Stimulated activated CD4-positive, alpha-beta T cell treated with anti-CD3 and anti-CD28 coated beads, TNF-alpha, amount 100 ng/mL, for 1 hour (primary cell): ENCODE measurements at places on chromosomes 1 and 21.

GRCh38 chr21:15192243-15192642 lies 127.4 kb upstream of the NRIP1 start:
- DNase-seq, result no peak

- DNase-seq, result no peak
These were observed 247.6 kb downstream of the KCNJ6 start for GRCh38 chr21:37668462-37669239.

DNA sequence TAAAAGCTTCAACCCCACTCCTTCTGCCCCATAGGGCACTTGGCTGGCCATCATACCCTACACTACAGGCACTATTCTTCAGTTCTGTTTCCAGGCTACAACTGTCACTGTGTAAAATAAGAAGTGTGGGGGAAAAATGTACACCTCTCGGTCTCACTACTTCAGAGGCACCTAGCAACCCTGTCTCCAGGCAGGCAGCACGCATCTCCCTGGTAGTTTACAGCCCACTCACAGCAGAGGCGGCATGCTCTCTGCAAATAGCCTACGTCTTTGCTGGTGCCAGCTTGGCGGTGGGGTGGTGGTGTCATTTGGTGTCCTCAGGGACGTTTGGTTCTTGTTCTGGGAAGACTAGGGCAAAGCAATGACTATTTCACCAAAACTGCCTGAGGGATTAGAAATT lies 48.2 kb upstream of the BTG3 start:
- DNase-seq, result no peak

DNA sequence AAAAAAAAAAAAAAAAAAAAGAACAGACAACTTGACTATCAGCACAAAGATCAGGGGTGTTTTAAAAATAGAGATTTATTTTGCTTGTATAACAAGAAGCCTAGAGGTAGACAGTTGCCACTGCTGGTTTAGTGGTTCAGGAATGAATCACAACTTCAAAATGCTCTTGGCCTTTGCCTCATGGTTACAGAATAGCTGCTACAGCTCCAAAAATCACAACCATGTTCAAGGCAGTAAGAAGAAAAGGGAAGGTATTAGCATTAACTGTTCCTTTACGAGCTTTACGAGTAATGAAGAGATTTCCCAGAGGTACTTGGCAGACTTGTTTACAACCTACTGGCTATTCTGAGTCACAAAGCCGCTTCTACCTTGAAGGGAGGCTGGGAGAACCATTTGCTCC lies 52.5 kb upstream of the PPM1J start:
- no peak for DNase-seq

GRCh38 chr1:183685112-183685713 lies 32.1 kb upstream of the APOBEC4 start:
- DNase-seq, result no peak

DNA sequence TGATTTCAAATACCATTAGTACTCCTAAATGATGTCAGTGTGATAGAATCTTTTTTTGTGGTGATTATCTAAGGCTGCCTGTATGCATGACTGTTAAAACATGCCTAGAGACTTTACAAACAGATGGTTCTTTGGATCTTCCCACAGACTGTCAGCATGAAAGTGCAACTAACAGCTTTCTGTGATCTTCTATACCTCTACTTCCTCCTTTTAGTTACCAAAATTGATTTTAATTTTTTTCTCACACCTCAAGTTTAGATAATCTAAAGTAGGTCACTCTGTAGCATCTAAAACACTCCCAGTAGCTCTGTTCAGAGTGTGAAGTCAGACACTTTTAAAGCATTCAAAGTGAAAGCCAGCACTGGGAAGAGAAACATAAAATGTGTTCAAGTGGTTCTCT lies 534.5 kb downstream of the PTPRC start:
- no peak for DNase-seq

DNA sequence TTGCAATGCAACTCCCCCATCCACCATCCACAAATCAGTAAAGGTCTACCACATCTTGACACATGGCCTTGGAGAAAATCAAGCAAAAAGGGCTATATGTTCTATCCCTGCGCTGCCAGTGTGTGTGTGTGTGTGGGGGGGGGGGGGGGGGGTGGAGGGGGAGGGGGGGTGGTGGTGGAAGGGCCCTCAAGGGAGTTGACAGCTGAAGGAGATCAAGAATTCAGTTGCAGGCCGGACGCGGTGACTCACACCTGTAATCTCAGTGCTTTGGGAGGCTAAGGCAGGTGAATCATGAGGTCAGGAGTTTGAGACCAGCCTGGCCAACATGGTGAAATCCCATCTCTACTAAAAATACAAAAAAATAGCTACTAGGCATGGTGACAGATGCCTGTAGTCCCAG lies 37.6 kb upstream of the CLIC4 start:
- no peak for DNase-seq

DNA sequence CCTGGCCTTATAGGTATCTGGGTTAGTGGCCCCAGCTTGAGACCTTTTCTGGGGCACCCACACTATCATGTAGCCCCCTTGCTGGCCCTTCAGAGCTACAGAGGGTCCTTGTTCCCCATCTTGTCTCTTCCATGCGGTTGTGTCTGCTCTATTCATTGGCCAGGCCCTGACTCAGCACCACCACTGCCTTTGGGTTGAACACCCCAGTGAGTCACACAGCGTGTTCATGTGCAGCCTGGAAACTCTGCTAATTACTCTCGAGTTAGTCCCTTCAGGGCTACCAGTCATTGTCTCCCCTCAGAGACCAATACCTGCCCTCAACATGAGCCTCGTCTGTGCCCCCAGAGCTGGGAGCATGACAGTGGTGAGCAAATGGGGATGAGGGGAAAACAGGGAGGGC lies 28.2 kb upstream of the IKBKE start:
- DNase-seq, result no peak

GRCh38 chr1:95004013-95004412 lies 68.7 kb downstream of the ALG14 start:
- no peak for DNase-seq

DNA sequence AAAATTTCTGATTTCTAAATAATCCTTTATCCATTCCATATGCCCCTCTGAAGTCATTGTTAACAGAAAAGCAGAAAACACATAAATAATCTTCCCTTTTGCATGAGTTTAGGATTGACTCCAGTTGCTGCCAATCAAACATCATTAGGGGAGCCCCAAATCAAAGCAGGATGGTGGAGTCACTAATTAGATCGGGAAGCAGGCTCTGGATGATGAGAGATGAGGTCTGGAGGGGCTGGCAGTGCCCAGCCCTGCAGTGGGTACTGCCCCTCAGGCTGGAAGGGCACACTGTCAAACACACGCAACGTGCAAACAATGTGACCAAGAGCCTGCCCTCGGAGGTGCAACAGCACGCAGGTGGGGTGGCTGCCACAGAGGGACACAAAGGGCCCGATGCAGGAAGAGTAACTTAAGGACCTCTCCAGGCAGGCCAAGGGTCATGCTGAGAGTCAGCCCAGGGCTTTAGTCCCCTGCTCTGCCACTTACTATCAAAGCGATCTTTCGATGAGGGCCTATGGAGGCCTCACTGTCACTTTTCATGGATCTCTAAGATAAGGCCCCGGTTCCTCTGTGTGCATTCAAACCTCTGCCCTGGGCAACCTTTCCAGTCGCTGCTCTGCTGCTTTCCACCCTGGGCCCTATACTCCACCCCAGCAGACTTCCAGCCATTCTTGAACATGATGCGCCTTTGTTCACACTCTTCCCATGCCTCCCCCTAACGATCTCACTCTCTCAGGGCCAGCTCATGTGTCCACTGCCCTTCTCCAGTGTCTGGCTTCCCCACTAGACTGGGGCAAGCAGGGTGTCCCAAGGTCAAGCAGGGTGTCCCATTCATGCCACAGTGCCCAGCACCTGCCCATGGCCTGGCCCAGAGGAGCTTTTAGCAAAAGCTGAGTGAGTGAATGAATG lies 98.9 kb downstream of the DMRTB1 start:
- no peak for DNase-seq

- DNase-seq, result no peak
These were observed 11.6 kb downstream of the IVNS1ABP start for GRCh38 chr1:185305419-185305818.

GRCh38 chr1:10108948-10109708 lies 76.4 kb downstream of the UBE4B start:
- DNase-seq, result no peak

- DNase-seq, result no peak
These were observed 169.0 kb downstream of the LBR start for GRCh38 chr1:225258811-225259210.

GRCh38 chr1:244054924-244055263 lies 3.8 kb downstream of the ZBTB18 start:
- DNase-seq, result no peak

GRCh38 chr1:245388687-245389086 lies 233.9 kb downstream of the KIF26B start:
- no peak for DNase-seq

- no peak for DNase-seq
These were observed 3.6 kb upstream of the PRRX1 start for GRCh38 chr1:170660281-170660713.

GRCh38 chr1:175376194-175376593 lies 183.6 kb upstream of the KIAA0040 start:
- DNase-seq, result no peak

DNA sequence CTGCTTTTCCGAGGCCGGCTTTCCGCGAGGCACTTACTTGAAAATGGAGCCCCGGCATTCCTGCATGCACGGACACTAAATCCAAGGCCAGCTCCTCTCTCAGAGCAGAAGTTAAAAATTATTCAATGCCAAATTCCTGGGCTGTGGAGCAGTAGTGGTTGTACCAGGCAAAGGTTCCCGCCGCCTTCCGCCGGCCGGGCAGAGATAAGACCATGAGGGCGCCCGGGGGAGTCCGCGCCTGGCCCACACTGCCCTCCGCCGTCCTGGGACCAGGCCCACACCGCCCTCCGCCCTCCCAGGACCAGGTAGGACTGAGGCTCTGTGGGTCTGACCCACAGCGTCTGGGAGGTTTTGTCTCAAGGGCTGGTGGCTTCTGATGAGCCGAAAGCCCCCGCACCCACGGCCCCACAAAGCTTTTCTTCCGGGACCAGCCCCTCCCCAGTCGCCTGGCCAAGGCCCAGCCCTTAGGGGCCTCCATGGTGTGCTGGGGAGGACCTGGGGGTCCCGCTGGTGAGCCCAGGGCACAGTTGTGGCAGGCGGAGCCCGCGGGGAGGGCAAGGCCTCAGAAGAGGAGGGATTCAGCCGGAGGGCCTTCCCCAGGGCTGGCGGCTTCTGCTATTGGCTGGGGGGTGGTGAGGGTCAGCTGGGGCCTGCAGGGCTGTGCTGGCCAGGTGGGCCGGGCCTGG lies 12.7 kb upstream of the C1orf159 start:
- no peak for DNase-seq

- no peak for DNase-seq
These were observed 61.2 kb upstream of the DPH5 start for GRCh38 chr1:101086783-101087182.

- no peak for DNase-seq
These were observed 15.3 kb upstream of the SKI start for GRCh38 chr1:2212532-2213491.

DNA sequence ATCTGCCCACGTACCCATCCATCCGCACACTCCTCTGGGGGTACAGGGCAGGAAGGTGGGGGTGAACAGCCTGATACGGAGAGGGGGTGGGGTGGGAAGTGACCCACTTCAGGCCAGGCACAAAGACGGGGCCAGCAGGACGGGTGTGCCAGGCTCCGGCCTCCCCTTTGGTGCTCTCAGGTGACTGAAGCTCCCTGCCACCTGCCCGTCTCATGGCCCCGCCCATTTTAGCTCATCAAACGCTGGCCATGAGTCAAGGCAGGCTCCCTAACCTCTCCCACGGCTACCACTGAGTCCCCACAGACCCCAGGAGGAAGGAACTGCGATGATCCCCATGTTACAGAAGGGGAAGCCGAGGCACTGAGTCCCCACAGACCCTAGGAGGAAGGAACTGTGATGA lies 109.6 kb downstream of the CRYAA start:
- no peak for DNase-seq

DNA sequence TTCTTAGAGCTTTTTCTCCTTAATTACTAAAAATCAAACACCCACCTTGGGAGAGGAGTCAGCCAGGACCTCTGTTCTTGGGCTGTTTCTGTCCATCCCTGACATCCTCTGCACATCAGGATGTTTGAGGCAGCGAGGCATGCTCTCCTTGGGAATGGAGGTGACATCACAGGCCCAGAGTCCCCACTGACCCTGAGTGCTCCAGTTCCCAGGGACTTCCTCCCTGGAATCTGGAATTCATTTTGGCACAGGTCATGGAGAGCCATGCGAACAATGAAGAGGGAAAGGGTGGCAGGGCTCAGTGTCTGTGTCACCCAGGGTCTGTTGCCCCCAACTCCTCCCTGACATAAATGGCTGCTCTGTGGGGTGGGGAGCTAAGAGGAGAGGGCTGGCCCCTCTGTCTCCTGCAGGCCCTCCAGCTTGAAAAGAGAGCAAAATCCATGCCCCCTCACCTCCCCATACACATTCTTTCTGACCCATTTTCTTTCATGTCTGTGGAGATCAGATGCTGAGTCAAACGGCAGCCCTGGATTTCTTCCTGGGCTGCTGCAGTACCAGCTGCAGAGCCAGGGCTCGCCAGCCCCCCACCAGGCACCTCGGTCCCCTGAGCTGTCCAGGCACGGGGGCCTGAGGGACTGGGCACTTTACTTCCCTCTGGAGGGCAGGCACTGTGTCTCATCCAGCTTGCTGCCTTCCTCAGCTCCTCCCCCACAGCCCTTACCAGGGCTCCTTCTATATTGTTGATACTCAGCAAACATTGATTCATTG lies 102.0 kb downstream of the NMNAT2 start:
- DNase-seq, result no peak

GRCh38 chr1:89364954-89365550 lies 1.2 kb downstream of the GBP6 start:
- no peak for DNase-seq

DNA sequence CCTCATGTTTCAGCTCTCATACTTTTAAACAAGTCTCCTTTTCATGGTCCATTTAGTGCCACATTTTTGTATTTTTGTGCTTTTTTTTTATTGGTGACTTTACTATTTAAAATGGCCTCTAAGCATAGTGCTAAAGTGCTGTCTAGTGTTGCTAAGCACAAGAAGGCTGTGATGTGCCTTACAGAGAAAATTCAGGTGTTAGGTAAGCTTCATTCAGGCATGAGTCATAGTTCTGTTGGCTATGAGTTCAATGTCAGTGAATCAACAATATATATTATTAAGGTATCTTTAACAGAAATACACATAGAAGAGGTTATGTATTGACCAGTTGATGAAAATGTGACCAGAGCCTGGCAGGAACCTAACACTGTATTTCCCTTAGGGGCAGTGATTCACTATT lies 12.8 kb upstream of the FUBP1 start:
- no peak for DNase-seq

DNA sequence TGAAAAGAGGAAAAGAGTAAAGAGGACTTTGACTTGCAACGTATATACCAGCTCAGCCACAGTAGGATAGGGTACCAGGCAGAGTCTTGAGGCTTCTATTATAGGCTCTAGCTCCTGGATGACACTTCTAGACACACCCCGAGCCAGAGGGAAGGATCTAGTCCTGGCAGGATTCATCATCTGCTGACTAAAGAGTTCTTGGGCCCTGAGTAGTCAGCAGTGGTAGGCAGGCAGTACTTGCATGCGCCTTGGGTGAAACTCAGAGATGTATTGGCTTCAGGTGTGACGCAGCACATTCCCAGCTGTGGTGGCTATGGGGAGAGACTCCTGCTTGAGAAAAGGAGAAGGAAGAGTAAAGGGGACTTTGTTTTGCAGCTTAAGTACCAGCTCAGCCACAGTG lies 162.3 kb upstream of the APP start:
- DNase-seq, result no peak

- DNase-seq, result no peak
These were observed 5.3 kb upstream of the TMEM52 start for GRCh38 chr1:1924386-1924785.
